Stimulated activated CD4-positive, alpha-beta T cell treated with anti-CD3 and anti-CD28 coated beads, TNF-alpha, amount 100 ng/mL, for 4 hours (primary cell): ENCODE measurements at places on chromosomes 16 and 17.

- no peak for DNase-seq
Observed at GRCh38 chr17:82399601-82400101, 18.5 kb upstream of the HEXD start.

GRCh38 chr17:77254951-77255825, 114.4 kb downstream of the SEC14L1 start:
- no peak for DNase-seq

DNA sequence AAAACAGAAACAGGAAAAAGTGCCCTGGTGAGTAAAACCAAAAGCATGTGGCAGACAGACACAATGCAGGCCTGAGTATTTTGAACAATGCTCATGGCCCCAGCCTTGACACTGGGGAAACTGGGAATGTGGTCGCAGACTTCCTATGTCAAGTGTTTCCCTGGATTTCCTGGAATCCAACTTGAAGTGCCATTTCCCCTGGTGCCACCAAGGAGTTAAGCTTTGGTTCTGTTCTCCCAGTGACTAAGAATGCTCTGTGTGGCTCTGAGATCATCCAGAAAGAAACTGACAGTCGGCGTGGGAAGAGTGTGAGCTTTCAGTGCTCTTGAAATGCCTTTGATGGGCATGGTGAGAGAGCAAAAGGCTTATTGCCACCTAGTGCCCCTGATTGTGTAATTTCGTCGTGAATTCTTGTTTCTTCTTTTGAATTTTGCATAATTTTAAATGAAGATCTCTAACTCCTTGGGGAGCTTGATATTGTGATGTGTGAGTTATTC, 96.0 kb downstream of the YPEL2 start:
- DNase-seq = no peak

- no peak for DNase-seq
Observed at GRCh38 chr16:82953517-82953916, 326.7 kb downstream of the CDH13 start.

DNA sequence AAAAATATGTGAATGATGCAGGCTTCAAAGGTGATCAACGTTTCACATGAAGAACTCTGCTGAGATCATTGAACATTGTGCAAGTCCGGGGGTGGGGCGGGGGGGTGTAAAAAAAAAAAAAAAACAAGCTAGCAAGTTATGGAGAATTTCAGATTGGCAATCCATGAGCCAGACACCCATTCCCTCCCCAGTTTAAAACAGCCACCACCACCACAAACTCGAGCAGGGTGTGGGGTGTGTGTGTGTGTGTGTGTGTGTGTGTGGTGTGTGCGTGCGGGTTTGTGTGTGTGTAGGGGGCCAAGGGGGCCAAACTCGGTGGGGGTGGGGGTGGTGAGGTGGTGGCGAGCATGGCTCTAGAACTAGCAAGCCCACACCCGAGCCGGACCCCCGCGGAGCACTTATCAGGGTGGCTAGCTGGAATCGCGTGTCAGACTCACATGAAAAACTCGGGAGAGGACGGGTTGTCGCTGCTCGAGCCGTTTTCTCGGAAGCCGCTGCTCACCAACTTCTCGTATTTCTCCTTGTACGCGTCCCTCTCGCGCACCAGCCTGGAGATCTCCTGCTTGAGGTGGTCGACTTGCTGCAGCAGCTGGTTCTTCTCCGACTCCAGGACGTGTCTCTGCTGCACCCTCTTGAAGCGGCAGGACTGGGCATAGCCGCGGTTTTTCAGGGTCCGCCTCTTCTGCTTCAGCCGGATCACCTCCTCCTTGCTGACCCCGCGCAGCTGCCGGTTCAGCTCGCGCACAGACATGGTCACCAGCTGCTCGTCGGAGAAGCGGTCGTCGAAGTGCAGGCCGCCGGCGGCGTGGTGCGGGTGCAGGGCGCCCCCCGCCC, 2.0 kb downstream of the MAF start:
- DNase-seq = no peak

DNA sequence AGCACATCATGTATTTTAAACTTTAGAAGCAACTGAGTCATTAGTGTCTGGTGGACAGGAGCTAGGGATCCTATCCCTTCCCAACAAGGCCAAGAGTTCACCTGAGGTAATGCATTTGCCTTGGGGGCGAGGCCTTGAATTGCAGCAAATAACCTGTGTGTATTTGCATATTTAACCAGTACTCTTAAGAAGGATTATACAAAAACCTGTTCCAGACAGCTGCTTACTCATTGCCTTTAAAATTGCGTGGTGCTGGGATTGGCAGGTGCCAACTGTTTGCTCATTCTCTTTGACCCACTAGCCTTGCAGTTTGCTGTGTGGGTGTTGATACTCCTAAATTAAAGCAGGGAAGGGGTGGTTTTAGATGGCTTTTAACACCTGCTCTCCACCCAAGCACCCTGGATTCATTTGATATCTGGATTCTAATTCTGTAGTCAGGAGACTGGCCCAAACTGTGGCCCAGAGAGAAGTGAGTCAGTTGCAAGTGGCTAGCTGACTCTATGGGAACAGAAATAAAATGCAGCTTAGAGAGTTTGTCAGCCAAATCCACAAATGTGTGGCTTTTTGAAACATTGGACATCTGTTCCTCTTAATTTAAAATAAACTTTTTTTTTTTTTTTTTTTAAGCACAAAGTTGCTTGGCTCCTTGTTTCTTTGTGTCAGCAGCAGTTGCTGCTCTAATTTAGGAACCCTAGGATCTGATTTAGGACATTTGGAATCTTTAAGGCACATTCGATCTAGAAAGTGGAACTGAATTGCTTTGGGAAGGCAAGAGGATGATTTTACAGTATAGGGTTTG, 46.9 kb downstream of the TUBD1 start:
- DNase-seq = no peak

GRCh38 chr16:80994451-80994850, 12.2 kb downstream of the CMC2 start:
- DNase-seq = no peak

- peak; percentile 31 for DNase-seq
Observed at GRCh38 chr17:19338031-19338990, 24.2 kb downstream of the B9D1 start.

GRCh38 chr16:1907226-1907860, 10.9 kb downstream of the HS3ST6 start:
- DNase-seq = no peak

GRCh38 chr17:32660496-32660985, 173.7 kb downstream of the CDK5R1 start:
- no peak for DNase-seq

GRCh38 chr16:22353191-22353919, 21.1 kb downstream of the CDR2 start:
- no peak for DNase-seq

DNA sequence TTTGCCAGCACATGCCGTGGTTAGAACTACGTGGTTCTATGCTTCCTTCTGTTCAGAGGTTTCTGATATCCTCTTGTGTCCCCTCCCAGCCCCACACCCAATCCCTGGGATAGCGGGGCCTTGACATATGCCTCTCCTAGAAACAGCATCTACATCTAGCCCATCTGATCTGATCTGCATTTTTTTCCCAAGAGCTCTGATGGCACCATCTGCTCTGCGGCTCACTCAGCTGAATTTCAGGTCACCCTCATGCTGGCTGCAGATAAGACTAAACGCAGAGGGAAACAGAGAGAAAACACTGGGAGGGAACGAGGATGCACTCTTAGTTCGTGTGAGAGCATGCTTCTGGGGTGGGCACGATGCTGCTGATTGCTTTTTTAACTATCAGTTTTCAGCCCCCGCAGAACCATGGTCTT, 10.7 kb downstream of the WIPI1 start:
- DNase-seq = no peak

- DNase-seq = no peak
Observed at GRCh38 chr16:26963109-26963508, 103.6 kb upstream of the C16orf82 start.

DNA sequence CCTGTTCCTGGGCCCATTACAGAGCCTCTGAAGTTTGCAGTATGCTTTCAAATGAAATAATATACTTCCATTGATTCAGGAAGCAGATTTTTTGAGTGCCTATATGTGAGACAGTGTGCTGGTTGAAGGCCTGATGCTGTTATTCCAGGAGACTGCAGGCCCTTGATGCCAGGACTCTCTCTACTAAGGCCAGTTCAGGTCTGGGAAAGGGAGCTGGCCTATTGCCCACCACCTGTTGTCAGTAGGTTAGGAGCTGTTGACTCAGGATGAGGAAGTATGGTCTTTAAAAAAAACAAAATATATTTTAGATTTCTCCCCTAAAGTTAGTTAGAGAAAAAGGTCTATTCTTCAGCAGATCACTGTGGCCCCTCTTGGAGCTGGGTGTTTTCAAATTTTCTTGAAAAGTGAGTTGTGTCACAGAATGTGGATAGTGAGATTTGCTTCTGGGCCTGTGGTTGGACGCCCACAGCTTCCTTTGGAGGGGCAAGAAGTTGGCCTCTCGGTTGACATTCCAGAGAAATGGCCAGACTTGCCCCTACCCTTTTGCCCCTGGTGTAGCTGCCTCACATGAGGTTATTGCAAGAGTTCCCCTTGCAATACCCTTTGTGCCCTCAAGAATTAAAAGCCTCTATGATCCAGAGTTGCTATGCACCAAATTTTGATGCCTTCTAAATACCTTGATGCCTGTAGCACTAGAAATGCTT, 7.9 kb downstream of the ESRP2 start:
- no peak for DNase-seq

DNA sequence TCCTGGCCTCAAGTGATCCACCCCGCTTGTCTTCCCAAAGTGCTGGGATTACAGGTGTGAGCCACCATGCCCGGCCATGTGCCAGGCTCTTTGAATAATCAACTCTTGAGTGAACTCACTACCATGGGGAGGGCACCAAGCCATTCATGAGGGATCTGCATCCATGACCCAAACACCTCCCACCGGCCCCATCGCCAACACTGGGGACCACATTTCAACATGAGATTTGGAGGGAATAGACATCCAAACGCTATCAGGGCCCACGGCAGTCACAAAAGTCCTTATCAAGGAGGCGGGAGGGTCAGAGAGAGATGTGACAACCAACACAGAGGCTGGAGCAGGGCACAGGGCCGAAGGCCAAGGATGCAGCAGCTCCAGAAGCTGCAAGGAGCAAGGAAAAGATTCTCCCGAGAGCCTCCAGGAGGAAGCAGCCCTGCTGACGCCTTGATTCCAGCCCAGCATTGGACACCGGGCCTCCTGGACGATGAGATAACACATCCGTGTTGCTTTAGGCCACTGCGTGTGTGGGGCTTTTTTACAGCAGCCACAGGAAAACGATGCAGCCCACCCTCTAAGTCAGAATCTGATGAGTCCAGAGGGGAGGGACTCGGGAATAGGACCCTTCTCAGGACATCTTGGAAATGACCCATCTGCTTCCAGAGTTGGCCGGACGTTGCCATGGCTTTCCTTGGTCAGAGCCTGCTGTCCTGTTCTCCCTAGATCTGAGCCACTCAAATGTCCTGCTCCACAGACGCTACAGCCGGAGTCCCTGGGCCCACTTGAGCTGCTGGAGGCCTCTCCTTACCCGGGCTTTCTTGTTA, 47.3 kb upstream of the CMIP start:
- DNase-seq = no peak

GRCh38 chr17:61731330-61731729, 132.0 kb downstream of the BRIP1 start:
- DNase-seq = no peak

GRCh38 chr17:39011907-39012468, 44.8 kb upstream of the FBXO47 start:
- no peak for DNase-seq

- no peak for DNase-seq
Observed at GRCh38 chr16:1870365-1871082, 1.4 kb downstream of the MEIOB start.

- DNase-seq = no peak
Observed at GRCh38 chr16:55839115-55839514, 6.2 kb upstream of the CES1 start.

GRCh38 chr16:85475233-85475632, 137.9 kb upstream of the GSE1 start:
- DNase-seq = no peak

- no peak for DNase-seq
Observed at GRCh38 chr17:38579934-38580333, 25.8 kb downstream of the SRCIN1 start.

- DNase-seq = no peak
Observed at GRCh38 chr17:70357190-70357589, 187.9 kb downstream of the KCNJ2 start.

- DNase-seq = no peak
Observed at GRCh38 chr17:33202796-33203495, 90.1 kb downstream of the ASIC2 start.

- no peak for DNase-seq
Observed at GRCh38 chr17:33889766-33890165, 365.3 kb upstream of the CCL2 start.

- DNase-seq = no peak
Observed at GRCh38 chr17:78895322-78895721, 7.7 kb downstream of the CEP295NL start.

GRCh38 chr16:83615953-83616350, 191.8 kb upstream of the HSBP1 start:
- DNase-seq = no peak

DNA sequence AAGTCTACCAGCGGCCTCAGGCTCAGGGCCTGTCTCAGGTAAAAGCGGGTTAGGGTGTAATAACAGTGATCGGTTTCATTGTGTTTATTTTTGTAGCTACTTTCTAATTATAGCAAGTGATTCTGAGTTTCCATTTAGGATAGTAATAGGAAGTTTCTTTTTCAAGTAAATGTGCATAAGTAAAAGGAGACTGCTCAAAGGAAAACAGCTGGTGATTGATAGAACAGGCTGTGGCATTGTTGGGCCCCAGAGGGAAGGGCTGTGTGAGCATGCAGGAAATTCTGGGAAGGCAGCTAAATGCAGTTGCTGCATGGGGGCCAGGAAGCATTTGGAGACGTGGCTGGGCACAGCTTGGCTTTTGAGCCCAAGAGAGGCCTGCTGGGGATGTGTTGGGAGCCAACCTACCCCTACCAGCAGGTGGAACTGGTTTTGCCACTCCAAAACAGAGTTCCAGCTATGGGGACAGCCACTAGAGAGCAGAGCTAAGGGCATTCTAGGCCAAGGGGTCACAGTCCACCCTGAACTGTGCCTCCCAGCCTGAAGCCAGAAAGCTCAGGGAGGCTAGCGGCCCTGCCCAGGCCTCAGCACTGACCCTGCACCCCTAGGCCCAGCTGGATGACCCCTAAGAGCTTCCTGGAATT, 12.6 kb downstream of the SNX20 start:
- DNase-seq = no peak

DNA sequence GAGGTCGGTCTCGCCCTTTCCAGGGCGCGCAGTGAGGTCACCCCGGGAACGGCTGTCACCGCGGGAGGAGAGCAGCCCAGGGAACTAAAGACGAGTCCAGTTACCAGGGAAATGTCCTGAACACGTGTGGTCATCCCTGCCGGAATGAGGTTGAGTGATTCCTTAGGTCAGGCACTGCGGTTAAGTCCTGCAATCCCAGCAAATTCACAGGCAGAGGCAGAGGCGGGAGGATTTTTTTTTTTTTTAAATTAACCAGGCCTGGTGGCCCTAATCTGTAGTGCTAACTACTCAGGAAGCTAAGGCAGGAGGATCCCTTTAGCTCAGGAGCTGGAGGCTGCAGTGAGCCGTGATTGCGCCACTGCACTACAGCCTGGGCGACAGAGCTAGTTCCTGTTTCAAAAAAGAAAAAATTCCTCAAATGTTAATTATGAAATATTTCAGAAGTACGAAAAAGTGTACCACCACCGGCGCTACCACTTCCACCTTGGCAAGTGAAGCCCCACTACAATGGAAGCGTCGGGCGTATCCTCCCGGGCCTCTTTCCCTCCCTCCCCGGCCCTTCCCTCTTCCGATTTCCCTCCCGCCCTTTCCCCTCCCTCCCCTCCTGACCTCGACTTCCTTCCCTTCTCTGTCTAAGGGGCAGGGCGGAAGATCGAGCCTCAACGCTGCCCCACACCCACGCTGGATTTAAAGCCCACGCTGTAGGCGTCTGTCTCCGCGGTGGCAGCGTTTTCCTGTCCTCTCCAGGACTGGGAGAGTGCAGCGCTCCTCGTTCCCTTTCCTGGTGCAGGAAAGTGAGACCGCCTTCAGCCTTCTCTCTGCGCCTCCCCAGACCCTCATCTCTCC, 27.3 kb downstream of the SLFN11 start:
- DNase-seq = no peak
